ENCODE measurements at places on chromosomes 1 and 21.

- DNase-seq, result no peak
Observed at GRCh38 chr21:45507523-45507875, 34.7 kb downstream of the SLC19A1 start.

GRCh38 chr1:235207209-235207565 lies 46.1 kb upstream of the RBM34 start:
- no peak for DNase-seq

- DNase-seq, result no peak
Observed at GRCh38 chr1:200367841-200368534, 41.8 kb downstream of the ZNF281 start.

GRCh38 chr1:7281821-7282220 lies 489.3 kb upstream of the VAMP3 start:
- no peak for DNase-seq

DNA sequence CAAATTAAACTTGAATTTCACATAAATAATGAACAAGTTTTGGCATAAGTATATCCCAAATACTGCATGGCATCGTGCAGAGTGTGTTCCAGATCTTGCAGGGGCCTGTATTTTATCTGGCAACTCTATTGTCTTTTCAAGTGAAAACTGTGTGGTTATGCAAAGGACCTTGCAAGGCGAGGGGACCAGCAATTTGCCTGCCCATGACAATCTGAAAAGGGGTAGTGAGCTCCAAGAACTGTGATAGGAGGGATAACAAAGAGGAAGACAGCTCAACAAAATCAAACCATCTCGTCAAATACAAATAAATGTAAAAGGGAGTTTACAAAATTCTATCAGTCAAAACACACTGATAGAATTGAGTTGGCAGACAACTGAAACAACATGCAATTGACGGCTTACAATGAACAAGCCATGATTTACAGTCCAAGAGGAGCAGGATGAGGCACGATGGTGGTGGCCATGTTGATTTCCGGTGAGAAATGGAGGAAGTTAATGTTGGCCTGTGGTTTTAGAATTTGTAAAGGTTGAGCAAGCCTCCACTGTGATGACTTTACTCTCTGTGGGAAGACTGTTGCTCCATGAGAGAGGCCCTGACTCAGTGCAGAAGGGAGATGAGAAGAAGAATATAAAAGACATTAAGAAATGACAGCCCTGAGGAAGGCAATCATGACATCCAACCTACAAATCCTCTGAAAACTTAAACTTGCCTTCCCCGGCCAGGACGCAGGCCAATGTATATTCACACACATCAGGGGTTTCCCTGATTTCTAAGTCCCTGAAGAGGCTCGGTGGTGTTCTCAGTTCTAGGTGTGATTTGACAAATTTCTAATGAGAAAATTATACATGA lies 132.2 kb downstream of the ADSS2 start:
- no peak for DNase-seq

GRCh38 chr1:231104917-231105316 lies 56.9 kb upstream of the TRIM67 start:
- no peak for DNase-seq

DNA sequence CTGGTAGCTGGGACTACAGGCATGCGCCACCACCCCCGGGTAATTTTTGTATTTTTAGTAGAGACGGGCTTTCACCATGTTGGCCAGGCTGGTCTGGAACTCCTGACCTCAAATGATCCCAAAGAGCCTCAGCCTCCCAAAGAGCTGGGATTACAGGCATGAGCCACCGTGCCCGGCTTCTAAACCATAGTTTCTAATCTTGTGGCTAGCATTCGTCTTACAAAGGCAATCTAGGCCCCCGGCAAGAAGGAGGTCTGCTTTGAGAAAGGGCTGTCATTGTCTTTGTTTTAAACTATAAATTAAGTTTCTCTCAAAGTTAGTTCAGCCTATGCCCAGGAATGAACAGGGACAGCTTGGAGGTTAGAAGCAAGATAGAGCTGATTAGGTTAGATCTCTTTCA lies 10.3 kb upstream of the L1TD1 start:
- DNase-seq, result no peak

All from hindlimb muscle (tissue), 1 donor.